ENCODE measurements at places on chromosomes 11 and 22. TPM values are rescaled to one million over a fixed set of nuclear protein-coding genes. Genes with fewer than 3 reads are reported as not detected.

Gene SREBF2
- 72.4 TPM for total RNA-seq

Gene FAM111B
- 3.2 TPM for total RNA-seq

Gene CDC42BPG
- total RNA-seq = 0.29 TPM

Gene DNAJB13
- total RNA-seq = not detected

Gene ALDH3B1
- 61.7 TPM for total RNA-seq

Gene SLC22A8
- not detected for total RNA-seq

Gene F2
- total RNA-seq = not detected

Measured in myometrial cell (primary cell).